ENCODE measurements at places on chromosomes 16 and 17. TPM values are rescaled to one million over a fixed set of nuclear protein-coding genes. Genes with fewer than 3 reads are reported as not detected.

Gene TMEM132E
- total RNA-seq = not detected

Gene INO80E
- 42.8 TPM for total RNA-seq

Gene ABCC3
- 2.2 TPM for total RNA-seq

DNA sequence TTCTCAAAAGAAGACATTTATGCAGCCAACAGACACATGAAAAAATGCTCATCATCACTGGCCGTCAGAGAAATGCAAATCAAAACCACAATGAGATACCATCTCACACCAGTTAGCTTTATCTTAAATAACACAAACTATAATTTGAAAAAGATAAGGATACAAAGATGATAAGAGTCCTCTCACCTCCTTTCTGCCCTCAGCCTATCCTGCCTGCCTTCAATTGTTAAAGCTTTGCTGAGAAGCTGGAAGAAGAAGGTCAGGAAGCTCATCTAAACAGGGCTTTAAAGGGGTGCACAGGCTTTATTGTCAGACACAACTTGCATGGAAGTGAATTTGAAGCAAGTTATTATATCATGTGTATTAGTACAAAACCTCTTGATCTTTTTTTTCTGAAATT is 676.3 kb upstream of the GOT2 start:
- no peak for DNase-seq

DNA sequence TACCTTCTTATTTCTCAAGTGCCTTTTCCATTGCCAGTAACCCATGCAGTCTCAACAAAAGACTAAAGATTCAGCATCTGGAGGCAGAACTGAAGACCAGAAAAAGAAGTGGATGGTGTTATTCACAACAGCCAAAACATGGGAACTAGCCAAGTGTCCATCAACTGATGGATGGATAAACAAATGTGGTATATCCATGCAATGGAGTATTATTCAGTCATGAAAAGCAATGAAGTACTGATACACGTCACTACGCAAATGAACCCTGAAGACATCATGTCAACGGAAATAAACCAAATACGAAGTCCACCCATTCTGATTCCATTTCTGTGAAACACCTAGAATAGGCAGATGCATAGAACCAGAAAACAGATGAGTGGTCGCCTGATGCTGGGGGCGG is 25.6 kb downstream of the GAS7 start:
- DNase-seq = no peak

- DNase-seq = no peak
These were observed 35.1 kb downstream of the DDX19A start for GRCh38 chr16:70381604-70382342.

All from IMR-90 (cell line).